Stimulated activated CD8-positive, alpha-beta memory T cell treated with anti-CD3 and anti-CD28 coated beads, Interleukin-12 subunit alpha, Interleukin-12 subunit beta, amount 100 ng/mL, for 4 hours (primary cell): ENCODE measurements at places on chromosomes 12 and 14.

DNA sequence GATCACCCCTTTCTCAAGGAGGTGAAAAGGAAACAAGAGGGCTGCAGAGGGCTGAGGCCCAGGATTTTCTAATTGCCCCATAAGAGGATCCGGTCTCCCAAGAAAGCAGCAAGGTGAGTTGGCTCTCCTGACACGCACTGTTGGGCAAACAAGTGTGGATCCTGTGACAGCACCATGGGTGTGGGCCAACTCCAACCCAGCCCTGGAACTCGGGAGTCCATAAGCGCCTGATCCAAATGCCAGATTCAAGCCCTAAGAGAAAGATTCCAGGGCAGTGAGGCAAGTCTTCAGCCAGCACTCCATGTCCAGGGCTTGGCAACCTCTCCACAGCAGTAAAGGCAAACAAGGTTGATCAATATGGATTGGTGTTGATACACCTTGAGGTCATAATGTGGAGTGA, 33.1 kb downstream of the KCNA5 start:
- DNase-seq: no peak

DNA sequence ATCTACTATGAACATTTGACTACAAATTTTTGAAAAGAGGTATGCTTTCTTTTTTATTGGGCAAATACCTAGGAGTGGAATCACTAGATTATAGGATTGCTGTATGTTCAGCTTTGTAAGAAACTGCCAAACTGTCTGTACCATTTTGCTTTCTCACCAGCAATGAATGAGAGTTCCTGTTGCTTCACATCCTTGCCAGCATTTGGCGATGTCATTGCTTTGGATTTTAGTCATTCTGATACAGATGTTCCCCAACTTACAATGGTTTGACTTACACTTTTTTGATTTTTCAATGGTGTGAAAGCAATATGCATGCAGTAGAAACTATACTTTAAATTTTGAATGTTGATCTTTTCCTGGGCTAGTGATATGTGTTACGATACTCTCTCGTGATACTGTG, 328.7 kb downstream of the RAD51B start:
- DNase-seq: no peak

GRCh38 chr14:73241481-73242165, 4.3 kb downstream of the PAPLN start:
- no peak for DNase-seq

DNA sequence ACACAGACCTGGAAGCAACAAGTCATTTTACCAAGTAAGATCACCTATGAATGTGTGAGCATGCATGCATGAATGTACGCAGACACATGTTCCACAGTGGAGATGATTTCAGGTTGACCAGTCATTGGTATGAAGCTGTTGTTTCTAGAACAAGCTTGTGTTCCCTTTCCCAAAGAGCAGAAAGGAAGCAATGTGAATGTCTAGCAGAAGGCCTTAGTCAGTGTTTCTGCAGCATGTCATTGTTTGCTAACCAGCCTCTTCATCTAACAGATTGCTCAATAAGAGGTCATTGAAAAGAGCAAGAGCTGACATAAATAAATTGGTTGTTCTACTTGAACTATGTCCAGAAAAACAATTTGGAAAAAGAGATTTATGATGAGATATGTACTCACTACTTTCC, 191.4 kb downstream of the PLCZ1 start:
- DNase-seq: no peak

DNA sequence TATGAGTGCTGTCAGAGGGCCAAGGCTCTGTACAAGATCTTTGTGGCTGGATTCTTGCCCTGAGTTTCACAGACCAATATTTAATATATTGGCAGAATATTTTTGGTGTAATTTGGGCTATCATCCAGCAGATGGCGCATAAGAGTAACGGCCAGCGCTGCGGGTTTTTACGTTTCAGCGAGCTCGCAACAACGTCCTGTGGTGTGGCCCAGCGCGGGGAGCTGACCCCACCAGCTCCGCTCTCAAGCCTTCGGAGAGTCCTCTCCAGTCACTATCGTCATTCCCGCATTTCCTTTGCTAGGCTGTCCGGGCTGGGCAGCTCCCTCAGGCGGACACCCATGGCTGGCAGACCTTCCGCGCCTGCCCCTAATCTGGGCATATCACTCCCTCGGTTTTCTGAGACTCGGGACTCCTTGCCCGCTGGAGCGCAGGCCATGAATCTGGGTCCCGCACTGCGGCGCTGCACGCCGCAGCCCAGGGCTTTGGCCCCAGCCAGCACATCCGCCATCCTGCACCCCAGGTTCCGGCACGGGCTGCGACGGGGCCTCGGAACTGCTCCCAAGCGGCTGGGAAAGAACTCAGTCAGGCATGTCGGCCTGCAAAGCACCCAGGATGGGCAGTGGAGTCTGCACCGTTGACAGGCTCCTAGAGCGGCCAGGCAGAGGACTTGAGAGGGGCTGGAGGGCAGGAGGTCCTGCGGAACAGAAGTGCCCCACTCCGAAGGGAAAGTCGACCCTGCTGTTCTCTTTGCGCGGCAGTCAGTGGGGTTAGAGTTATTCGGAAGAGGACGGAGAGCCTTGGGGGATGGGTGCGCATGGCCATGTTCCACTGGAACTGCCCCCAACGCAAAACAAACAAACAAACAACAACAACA, 18.4 kb downstream of the OLR1 start:
- peak; percentile 36 for DNase-seq

GRCh38 chr14:68477461-68478085, 315.3 kb downstream of the ZFP36L1 start:
- DNase-seq: no peak

GRCh38 chr14:37587881-37588666, 7.0 kb downstream of the FOXA1 start:
- no peak for DNase-seq

GRCh38 chr14:58639842-58640484, 2.2 kb downstream of the DACT1 start:
- DNase-seq: no peak

DNA sequence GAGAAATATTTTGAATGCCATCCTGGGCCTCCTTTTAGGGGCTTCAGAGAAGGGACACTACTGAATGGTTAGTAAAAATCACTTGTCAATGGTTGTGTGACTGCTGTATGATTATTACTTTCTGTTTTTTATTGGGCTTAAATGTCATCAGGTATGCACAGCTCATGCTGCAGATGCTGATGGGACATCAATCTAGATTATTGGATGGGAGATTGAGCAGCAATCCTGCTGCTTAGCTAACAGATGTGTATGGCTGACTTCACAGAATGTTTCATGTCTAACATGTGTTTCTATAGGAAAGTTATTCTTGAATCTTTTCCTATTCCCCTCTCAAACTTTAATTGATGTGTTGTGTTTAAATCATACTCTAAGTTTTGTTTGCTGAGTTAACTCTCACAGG, 166.8 kb downstream of the RMST start:
- no peak for DNase-seq

GRCh38 chr14:22456998-22457594, 131.9 kb downstream of the DAD1 start:
- DNase-seq: no peak

DNA sequence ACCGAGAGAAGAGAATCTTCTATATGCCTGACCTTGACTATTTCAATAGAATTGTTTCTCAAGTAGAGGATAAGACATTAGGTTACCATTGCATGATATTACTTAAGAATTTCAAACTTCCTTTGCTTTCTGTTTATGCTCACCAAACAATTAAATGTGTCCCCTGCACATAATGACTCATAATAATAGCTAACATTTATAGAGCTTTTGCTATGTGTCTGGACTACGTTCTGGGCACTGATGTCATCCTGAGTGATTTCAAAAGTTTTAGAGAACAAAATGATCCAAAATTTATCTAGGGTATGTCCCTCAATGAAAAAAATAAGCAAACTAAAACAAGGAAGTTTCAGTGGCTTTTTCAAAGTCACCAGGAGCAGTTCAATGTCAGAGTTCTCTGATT, 38.8 kb downstream of the SLC15A5 start:
- no peak for DNase-seq

DNA sequence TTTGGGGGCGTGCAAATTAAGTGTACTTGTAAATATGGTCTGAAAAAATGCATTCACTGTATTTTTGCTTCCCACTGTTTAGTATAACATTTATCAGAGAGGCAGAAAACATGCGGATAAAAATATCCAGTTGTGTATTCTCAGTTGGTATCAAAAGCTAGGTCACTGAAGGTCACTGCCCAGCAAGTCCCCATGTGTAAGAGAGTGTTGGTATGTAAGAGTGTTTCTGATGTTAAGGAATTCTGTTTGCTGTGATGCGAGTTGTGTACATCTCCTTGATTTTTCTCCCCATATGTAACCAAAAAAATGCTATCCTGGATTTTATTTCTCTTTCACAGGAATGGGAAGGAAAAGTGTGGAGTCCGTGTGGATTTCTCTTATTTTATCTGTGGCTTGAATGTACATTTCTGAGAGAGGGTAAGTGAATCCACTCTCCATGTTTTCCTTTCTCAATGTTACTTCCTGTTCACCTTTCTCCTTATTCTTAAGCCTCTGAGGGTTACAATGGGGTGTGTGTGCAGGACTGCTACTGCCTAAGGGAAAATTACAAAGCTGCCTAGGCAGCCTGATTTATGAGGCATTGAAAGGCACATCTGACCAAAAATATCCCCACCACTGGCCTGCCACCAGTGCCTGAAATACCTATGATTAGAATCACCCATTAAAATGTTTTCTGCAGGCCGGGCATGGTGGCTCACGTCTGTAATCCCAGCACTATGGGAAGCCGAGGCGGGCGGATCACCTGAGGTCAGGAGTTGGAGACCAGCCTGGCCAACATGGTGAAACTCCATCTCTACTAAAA, 97.9 kb upstream of the USP44 start:
- no peak for DNase-seq

DNA sequence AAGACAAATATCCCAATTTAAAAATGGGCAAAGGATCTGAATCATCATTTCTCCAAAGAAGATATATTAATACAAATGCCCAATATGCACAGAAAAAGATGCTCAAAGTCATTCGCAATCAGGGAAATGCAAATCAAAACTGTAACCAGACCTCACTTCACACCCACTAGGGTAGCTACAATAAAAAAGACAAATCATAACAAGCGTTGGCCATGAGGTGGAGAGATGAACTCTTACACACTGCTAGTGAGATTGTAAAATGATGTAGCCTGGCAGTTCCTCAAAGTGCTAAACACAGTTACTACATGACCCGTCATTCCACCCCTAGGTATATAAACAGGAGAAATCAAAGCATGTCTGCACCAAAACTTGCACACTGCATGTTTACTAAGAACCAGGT, 30.4 kb downstream of the CDC42BPB start:
- no peak for DNase-seq
